ENCODE measurements at places on chromosomes 12 and 14.

DNA sequence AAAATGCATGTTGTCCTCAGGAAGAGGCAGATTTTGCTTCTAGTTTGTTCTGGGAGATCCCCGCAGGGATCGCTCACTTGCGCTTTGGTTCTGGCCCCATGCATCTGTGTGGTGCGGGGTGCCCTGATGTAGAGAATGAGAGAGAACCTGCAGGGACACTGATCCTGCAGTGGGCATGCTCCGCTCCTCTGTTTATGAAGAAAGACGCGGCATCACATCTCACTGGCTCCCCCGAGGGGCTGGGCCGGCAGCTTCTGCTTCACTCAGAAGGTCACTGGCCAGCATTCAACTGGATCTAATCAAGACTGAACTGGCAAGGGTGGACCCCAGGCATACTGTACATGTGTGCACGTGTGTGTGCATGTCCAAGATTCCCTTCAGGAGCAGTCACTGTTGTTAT is 164.2 kb downstream of the CALM1 start:
- DNase-seq = no peak

DNA sequence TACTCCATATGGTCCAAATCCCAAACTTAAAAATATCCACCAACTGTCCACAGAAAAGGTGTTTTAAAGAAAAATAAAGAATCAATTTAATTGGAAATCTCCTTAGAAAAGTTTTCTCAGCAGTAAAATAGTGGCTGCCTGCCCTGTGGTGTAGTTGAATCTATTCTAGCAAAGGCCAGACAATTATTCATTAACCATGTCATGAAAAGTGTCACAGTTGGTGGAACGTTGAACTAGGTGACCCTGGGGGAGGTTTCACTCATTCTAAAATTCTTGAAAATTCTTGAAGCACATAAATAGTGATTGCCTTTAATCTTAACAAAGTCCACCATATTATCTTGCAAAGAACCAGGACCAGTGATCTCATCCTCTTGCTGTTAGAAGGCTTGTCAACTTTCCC is 78.4 kb upstream of the GZMB start:
- DNase-seq = no peak

GRCh38 chr12:90064852-90065801 is 356.5 kb upstream of the ATP2B1 start:
- no peak for DNase-seq

- DNase-seq = no peak
These were observed 163.5 kb downstream of the AACS start for GRCh38 chr12:125228519-125229260.

GRCh38 chr14:31947076-31947475 is 130.0 kb upstream of the ARHGAP5 start:
- DNase-seq = no peak

DNA sequence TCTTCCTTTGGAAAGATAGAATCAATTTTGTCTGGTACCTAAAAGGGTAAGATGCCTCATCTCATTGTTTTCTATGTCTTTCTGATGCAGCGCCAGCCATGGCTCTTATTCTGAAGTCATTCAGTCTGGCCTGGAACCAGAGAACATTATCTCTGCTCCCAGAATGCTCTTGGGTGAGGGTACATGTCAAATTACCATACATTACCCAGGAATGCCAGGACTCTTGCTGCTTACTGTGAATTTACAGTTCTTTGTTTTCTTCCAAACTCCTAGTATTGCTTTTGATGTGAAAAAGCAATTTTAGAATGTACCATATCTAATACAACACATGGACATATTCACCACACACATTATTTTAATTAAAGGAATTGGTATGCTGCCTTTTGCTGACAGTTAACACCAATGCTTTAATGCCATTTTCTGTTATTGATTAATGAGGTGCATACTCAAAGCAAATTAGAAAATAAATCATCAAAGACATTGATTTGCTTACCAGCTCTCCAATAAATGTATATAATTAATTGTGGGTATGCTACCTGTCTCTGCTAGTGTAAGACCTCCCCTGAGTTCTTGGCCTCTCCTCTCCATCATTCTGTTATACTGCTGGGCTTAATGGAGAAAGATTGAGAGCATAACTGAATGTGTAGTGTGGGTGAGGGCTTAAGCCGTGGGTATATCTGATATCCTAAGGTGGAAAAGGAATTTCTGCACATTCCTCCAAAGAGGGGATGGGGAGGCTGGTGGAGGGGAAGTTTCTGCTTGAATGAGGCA is 337.7 kb downstream of the C12orf75 start:
- no peak for DNase-seq

DNA sequence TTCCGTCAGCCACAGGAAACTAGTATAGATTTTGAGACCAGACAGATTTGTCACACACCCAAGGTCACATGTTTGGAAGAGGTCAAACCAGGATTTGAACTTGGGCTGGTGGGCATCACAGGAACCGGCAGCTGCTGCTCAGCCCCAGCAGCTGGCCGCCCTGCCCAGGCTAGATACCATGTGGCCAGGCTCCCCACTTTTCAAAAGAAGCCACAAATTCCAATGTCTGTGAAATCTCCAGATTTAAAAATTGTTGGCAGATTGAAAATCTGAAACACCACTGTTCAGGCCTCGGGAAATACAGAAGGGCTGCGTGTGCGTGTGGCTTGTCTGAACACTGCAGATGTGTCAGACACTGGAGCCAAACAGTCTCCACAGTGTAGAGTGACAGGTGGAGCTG is 30.4 kb downstream of the MMAB start:
- no peak for DNase-seq

DNA sequence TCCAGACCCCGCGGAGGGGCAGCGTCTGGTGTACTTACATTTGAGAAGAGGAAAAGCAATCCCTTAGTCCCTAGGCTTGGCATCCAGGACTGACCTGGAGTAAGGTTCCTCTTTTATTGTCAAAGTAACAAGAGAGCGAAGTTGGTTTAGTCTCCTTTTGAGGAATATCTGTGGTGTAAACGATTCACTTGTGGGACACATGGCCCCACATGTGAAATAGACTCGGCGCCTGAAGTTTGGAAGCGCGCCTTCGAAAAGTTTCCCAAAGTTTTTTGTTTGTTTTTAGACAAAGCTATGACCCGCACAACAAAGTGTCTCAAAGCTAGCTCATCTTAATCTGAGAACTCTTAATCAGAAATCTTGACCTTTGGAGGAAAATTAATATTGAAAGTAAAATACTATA is 744 bp downstream of the STYX start:
- no peak for DNase-seq

GRCh38 chr12:48883305-48884161 is 17.9 kb upstream of the RND1 start:
- no peak for DNase-seq

- DNase-seq = peak; percentile 86
These were observed 50.3 kb upstream of the SRSF5 start for GRCh38 chr14:69716478-69717187.

- DNase-seq = peak; percentile 99
These were observed 56.0 kb upstream of the HECTD1 start for GRCh38 chr14:31263485-31264133.

DNA sequence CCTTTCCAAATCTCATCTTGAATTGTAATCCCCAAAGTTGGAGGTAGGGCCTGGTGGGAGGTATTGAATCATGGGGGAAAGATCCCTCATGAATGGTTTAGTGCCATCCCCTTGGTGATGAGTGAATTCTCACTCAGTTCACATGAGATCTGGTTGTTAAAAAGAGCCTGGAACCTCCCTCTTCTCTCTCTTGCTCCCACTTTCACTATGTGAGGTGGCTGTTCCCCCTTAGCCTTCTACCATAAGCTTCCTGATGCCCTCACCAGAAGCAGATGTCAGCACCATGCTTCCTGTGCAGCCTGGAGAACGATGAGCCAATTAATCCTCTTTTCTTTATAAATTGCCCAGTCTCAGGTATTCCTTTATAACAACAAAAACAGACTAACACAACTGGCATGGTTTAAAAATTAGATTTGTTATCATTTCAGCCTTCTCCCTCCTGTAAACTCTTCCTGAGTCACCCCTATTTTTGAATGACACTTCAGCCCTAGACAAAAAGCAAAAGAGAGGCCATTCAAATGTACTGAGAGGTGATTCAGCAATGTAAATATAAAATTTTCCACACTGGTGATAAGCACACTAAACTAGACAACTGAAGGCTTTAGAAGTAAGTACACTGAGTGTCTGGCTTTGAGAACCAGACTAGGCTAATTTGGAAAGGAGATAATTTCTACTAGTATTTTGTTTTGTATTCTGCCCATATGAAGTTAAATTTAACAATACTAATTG is 212.1 kb upstream of the ABCD2 start:
- no peak for DNase-seq

GRCh38 chr12:3177778-3178425 is 100.7 kb downstream of the TSPAN9 start:
- no peak for DNase-seq

DNA sequence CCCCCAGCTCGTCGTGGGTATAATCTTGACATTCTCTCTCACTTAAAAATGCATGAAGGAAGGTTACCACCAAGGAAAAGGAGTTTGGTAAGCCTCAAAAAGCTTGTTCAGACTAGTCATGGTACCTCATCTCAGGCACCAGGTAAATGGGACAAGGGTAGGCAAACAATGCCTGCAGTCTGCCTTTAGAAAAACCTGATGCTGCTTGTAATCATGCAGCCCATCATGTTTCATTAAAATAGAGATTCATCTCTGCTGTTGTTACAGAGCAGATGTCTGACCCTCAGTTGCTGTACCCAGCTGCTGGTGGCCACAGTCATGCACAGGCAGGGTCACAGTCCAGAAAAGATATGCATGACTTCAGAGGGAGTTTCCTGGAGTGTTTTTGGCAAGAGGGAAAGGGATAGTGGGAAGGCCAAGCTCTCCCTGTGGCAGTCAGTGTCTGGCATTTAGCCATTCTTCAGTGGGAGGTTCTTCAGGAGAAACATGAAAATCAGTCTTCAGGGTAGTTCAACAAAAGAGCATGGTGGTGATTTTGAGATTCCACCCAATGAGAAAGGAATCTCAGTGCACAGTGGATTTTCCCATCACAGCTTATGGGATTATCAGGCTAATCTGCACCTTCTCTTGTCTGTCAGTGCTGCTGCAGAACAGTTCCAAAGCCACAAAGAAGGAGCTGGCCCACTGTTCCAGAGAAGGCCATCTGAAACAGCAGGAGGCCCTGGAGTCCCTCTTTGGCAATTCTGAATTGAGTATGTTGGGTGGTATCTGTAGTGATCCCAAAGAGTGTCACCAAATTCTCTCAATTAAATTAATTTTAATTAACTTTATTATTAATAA is 202.7 kb upstream of the FRMD6 start:
- peak; percentile 53 for DNase-seq

GRCh38 chr14:69519204-69520100 is 34.9 kb downstream of the PLEKHD1 start:
- DNase-seq = no peak

DNA sequence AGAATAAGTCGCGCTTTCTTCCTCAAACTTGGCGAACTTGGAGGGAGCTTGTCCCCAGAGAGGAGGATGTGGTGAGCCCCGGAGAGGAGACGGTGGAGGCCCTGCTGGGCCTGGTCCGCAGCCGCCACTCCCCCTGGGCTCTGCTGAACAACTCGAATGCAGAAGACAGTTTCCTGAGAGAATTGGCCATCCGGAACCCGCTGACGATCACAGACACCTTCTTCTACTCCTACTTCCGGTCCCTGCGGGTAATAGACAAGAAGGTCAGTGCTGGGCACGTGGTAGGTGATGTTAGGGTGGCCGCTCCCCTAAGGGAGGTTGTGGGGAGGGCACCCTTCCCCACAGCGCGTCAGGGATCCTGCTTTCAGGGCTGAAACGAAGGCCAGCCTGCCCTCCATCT is 1.6 kb downstream of the LRRC43 start:
- no peak for DNase-seq

GRCh38 chr14:74685056-74685455 is 27.8 kb downstream of the AREL1 start:
- no peak for DNase-seq
